H4 (cell line): ENCODE measurements at places on chromosomes 5 and 9. TPM values are rescaled to one million over a fixed set of nuclear protein-coding genes. Genes with fewer than 3 reads are reported as not detected.

ABLIM3 gene
- total RNA-seq, result 6.7 and 14.2 TPM in 2 replicates

COL15A1 gene
- total RNA-seq, result 1.6 and 1.8 TPM in 2 replicates

SPATA31D4 gene
- not detected in 2 replicates for total RNA-seq

IL31RA gene
- 7.6 and 10.5 TPM in 2 replicates for total RNA-seq

PLEKHG4B gene
- 7.3 and 13.1 TPM in 2 replicates for total RNA-seq

BHMT gene
- total RNA-seq, result not detected in 2 replicates

STARD4 gene
- total RNA-seq, result 67.1 and 91.0 TPM in 2 replicates

IL11RA gene
- 8.9 and 12.4 TPM in 2 replicates for total RNA-seq

TMOD1 gene
- total RNA-seq, result 1.3 and 1.8 TPM in 2 replicates

HAVCR2 gene
- 0.02 TPM in 1 of 2 replicates, not detected in the other for total RNA-seq

GABRA1 gene
- total RNA-seq, result 0.62 and 2.4 TPM in 2 replicates

ALDH1A1 gene
- total RNA-seq, result 4.4 and 7.6 TPM in 2 replicates

RGS7BP gene
- not detected in 2 replicates for total RNA-seq

HRH2 gene
- 0.18 and 0.54 TPM in 2 replicates for total RNA-seq

INSYN2B gene
- 0.39 and 3.1 TPM in 2 replicates for total RNA-seq

RLN2 gene
- not detected in 2 replicates for total RNA-seq

SPINK1 gene
- total RNA-seq, result not detected in 2 replicates

HTR4 gene
- not detected in 2 replicates for total RNA-seq

TRUB2 gene
- 13.8 and 15.6 TPM in 2 replicates for total RNA-seq

NUTM2G gene
- total RNA-seq, result not detected in 2 replicates

GCNT1 gene
- 4.3 and 5.0 TPM in 2 replicates for total RNA-seq

ADRB2 gene
- total RNA-seq, result 0.37 and 1.2 TPM in 2 replicates

CCL27 gene
- not detected in 2 replicates for total RNA-seq

TTC16 gene
- total RNA-seq, result not detected in 2 replicates

RPL7A gene
- 2,696 and 2,716 TPM in 2 replicates for total RNA-seq

SLF1 gene
- total RNA-seq, result 11.3 and 13.9 TPM in 2 replicates

FBP2 gene
- total RNA-seq, result 0.17 and 0.41 TPM in 2 replicates

CRHBP gene
- total RNA-seq, result not detected in 2 replicates

HK3 gene
- total RNA-seq, result 1.6 TPM in 1 of 2 replicates, not detected in the other

C9orf43 gene
- total RNA-seq, result 1.1 TPM in 1 of 2 replicates, not detected in the other

VLDLR gene
- total RNA-seq, result 4.9 and 7.8 TPM in 2 replicates

CBY3 gene
- not detected in 2 replicates for total RNA-seq

PPP3R2 gene
- total RNA-seq, result not detected in 2 replicates

MVB12B gene
- 1.4 and 2.8 TPM in 2 replicates for total RNA-seq

WNK2 gene
- 0.02 TPM in 1 of 2 replicates, not detected in the other for total RNA-seq

QRFP gene
- not detected in 2 replicates for total RNA-seq

YTHDC2 gene
- 11.6 and 15.3 TPM in 2 replicates for total RNA-seq

PDE8B gene
- total RNA-seq, result 0.19 TPM in 1 of 2 replicates, not detected in the other

EIF4E1B gene
- total RNA-seq, result not detected in 2 replicates

ANKRD34B gene
- total RNA-seq, result not detected in 2 replicates

DNAI1 gene
- 0.04 and 0.27 TPM in 2 replicates for total RNA-seq

F12 gene
- 5.8 and 7.3 TPM in 2 replicates for total RNA-seq

PCDHB16 gene
- total RNA-seq, result 3.3 and 3.7 TPM in 2 replicates

RASGRF2 gene
- total RNA-seq, result 5.0 and 7.4 TPM in 2 replicates

TGFBI gene
- total RNA-seq, result 2,353 and 2,468 TPM in 2 replicates

KIAA1191 gene
- total RNA-seq, result 83.8 and 97.8 TPM in 2 replicates

RAD1 gene
- 48.3 and 78.0 TPM in 2 replicates for total RNA-seq

MUSK gene
- total RNA-seq, result not detected in 2 replicates

ADAMTS12 gene
- total RNA-seq, result 11.6 and 14.7 TPM in 2 replicates

RXRA gene
- 11.2 and 12.8 TPM in 2 replicates for total RNA-seq

SHOC1 gene
- total RNA-seq, result 0.94 and 1.5 TPM in 2 replicates

MARCHF11 gene
- not detected in 2 replicates for total RNA-seq

NIPBL gene
- 7.4 and 14.0 TPM in 2 replicates for total RNA-seq

FGF10 gene
- total RNA-seq, result not detected in 2 replicates
